Foreskin keratinocyte (primary cell): ENCODE measurements at places on chromosomes 5 and 9. TPM values are rescaled to one million over a fixed set of nuclear protein-coding genes. Genes with fewer than 3 reads are reported as not detected.

GDF9 gene
- total RNA-seq: 0.11 and 0.14 TPM in 2 replicates

GPR151 gene
- not detected in 2 replicates for total RNA-seq

FOXD4 gene
- 0.10 and 0.14 TPM in 2 replicates for total RNA-seq

- no peak for DNase-seq
Observed at GRCh38 chr5:174046558-174046957, 1.1 kb downstream of the NSG2 start.
